AG04449 (cell line): ENCODE measurements at places on chromosomes 7 and 10.

GRCh38 chr7:110531186-110531585, 559.7 kb upstream of the LRRN3 start:
- DNase-seq = no peak

GRCh38 chr7:102416406-102416805, 17.0 kb upstream of the ORAI2 start:
- no peak for DNase-seq

- no peak for DNase-seq
Measured at GRCh38 chr7:138918176-138918575, 63.0 kb downstream of the KIAA1549 start.

GRCh38 chr7:82318786-82319185, 124.8 kb downstream of the CACNA2D1 start:
- DNase-seq = no peak

GRCh38 chr7:157436763-157437480, 100.1 kb downstream of the DNAJB6 start:
- no peak for DNase-seq

DNA sequence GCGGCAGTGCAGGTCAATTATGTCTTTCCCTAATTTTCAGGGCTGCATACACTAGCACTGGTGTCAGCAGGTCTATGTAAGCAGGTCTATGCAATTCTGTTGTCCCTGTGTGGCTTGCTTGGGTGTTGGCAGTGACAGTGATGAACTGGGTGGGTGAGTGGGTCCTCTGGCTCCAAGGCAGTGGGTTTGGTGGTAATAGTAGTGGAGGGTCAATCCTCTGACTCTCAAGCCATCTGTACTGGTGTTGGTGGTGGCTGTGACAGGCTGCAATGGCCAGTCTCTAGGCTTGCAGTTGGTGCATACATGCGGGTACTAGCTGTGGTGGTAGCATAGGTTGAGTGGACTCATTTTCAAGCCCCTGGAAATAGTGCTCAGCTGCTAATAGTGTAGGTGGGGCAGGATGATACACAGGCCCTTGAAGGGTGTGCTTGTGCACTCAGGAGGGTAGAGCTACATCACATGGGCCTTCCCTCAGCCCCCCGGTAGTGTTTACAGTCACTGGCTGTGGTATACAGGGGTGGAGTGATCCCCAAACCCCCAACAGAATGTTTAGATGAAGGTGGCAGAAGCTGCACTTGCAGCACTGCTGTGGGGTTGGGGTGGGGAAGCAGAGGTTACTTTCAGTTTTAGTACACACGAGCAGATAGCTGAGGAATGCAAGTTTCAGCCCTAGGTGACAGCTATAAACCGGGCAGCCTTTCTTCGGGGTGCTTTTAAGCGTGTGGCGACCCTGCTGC, 331.3 kb downstream of the PCDH15 start:
- DNase-seq = no peak

- no peak for DNase-seq
Measured at GRCh38 chr7:15199482-15199881, 296.9 kb upstream of the DGKB start.

DNA sequence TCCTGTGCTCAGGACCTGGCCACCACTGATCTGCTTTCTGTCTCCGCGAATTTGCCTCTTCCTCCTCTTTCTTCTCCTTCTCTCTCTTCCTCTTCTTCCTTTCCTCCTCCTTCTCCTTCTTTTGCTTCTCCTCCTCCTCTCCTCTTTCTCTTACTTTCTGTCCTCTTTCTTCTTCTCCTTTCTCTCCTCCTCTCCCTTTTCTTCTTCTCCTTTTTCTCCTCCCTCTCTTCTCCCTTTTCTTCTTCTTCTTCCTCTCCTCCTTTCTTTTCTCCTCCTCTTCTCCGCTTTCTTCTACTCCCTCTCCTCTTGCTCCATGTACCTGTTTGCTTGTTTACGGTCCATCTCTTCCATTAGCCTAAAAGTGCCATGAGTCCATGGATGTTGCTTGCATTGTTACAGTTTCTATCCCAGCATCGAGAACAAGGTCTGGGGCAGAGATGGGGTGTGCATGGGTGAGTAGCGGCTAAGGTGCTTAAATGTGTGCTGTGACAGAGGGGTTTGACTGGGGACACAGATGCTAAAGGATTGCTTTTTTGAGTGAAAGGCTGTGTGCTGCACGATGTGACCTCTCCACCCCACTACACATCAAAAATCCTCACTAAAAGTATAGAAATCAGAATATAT, 7.7 kb downstream of the SH2D4B start:
- no peak for DNase-seq

DNA sequence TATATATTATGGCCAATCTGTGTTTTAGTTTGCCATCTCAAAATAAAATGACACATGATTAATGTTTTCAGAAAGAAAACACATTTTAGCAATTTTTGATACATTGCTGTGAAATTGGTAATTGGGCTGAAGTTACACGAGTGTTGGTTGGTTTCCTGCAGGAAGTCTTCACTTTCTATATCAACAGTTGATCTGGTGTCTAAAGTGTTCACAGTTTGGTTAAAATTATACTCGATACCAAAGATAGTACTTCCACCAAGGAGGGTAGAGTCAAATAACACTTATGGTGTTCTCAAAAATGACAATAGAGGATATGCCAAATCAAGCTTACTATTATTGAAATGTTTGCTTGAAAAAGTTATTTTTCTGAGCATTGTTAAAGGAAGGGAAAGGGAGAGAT, 120.3 kb upstream of the GLCCI1 start:
- DNase-seq = no peak

DNA sequence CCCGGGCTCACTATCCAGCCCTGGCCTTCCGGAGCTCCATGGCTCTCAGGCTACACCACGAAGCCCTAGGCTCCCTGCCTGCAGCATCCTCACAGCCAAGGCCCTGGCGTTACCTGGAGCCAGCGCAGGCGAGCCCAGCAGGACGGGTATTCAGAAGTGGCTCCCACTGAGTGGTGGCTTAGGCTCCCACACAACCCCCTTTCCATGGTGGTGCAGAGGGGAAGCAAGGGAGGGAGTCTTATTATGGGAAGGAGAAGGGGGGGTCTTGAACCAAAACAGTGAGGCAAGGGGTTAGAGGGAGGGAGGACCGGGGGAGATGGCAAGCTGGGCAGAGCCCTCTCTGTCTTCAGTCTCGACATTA, 29.6 kb upstream of the NDST2 start:
- DNase-seq = no peak

DNA sequence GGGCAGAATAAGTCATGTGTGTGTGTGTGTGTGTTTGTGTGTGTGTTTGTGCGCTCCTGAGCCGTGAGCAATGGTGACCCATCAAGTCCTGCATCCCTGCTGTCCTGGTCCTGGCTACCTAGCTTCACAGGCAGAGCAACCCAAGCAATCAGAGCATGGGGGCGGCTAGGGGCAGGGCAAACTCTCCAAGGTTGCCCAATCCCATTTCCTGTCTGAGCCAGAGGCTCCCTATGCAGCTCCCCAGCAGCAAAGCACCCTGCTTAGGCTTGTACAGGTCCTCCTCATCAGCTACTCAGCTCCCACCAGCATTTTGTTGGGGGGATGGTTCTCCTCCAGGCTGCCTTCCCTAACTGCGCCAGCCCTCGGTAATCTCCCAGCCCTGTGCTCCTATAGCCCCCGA, 31.1 kb upstream of the CRHR2 start:
- no peak for DNase-seq

DNA sequence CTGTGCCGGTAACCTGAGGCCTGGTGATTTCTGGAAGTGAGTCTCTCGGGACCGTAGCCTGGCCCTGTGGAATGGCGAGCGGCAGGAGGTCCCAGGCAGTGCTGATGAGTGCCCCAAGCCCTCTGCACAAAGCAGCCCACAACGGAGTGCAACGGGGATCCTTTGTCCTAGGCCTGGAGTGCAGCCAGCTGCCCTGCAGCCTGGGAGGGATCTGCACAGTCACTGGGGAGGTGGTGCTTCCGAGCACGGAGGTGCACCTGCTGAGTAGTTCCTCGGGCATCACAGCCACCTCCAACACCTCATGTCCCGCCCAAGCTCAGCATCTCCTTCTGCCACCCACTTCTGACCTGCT, 162.8 kb upstream of the ZMIZ1 start:
- DNase-seq = no peak

- DNase-seq = no peak
Measured at GRCh38 chr10:69629897-69630650, at the start of gene FAM241B. Gene FAM241B (plus strand): TSS chr10:69630247. CDS start chr10:69631744, 1,497 bp downstream.

GRCh38 chr7:73850781-73851207, 8.5 kb upstream of the METTL27 start:
- DNase-seq = peak; percentile 98

DNA sequence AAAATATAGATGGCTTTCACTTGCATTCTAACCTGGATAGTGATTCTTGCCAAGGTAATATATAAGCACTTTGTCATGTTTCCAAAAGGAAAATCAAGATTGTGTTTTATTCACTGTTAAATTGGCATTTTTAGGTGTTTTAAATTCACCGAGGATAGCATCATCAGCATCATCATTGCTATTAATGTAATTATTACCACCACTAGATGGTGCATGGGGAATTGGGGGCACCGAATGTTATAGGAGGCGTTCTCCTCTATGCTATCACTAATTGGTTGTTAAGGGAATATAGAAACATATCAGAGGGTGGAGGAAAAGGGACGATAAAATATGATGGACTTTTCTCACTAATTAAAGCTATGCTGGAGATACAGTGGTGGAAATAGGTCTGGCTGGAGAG, 95.5 kb downstream of the CELF2 start:
- no peak for DNase-seq
